Activated naive CD4-positive, alpha-beta T cell treated with anti-CD3 and anti-CD28 coated beads for 36 hours (primary cell): ENCODE measurements at places on chromosomes 5 and 9. TPM values are rescaled to one million over a fixed set of nuclear protein-coding genes. Genes with fewer than 3 reads are reported as not detected.

DNA sequence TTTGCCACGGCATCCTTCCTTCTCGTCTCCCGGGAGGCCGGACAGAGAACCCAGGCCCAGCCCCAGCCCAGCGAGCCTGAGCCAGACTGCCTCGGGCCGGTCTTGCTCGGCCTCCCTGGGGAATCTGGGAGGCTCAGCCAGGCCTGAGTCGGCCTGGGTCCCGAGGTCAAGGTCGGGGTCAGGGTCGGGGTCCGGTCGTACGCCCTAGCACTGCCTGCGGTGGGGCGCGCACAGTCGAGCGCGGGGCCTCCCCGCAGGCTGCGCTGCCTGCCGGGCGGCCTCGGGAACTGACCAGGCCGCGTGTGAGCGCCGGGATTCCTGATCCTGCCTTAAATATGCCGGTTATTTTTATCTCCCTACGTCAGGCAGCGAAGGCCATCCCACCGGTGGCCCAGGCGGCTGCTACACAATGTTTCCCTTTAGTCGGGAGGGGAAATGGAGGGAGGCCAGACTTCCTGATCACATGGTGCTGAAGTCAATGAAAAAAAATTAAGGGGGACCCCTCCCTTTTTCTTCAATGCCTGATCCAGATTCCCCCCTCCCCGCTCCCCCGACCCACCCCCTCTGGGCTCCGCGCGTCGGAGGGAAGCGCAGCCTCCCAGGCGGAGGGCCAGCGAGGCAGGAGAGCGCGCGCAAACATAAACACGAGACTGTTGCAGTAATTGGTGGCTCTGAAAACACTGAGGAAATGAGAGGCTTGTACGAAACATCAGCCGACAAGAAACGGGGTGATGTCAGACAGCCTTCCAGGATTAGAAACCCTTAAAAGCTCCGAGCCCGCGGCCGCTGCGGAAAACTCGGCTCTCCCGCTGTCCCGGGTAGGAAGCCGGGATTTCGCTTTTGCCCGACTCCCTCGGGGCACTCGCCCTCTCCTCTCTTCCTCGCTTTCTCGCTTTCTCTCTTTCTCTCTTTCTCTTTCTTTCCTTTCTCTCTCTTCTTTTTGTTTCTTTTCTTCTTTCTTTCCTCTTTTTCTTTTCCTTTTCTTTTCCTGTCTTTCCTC is 148.2 kb upstream of the KLF4 start:
- peak overlapping the region; percentile 13 for H3K4me3 ChIP-seq
- peak; percentile 11 for DNase-seq
- peaks cover 38% of the 10 kb centered on the region for H3K27me3 ChIP-seq

Gene PCAT7
- total RNA-seq, result not detected

GRCh38 chr5:111415053-111415452 is 97.3 kb downstream of the STARD4 start:
- H3K4me3 ChIP-seq, result no peak overlapping the region
- no peak overlapping the region for H3K27ac ChIP-seq
- H3K4me1 ChIP-seq, result peaks cover 6% of the 10 kb centered on the region
- H3K36me3 ChIP-seq, result peaks cover 25% of the 10 kb centered on the region
- no peaks in the 10 kb centered on the region for H3K27me3 ChIP-seq
- no peak for DNase-seq

Gene RALGPS1
- total RNA-seq, result 2.1 TPM

DNA sequence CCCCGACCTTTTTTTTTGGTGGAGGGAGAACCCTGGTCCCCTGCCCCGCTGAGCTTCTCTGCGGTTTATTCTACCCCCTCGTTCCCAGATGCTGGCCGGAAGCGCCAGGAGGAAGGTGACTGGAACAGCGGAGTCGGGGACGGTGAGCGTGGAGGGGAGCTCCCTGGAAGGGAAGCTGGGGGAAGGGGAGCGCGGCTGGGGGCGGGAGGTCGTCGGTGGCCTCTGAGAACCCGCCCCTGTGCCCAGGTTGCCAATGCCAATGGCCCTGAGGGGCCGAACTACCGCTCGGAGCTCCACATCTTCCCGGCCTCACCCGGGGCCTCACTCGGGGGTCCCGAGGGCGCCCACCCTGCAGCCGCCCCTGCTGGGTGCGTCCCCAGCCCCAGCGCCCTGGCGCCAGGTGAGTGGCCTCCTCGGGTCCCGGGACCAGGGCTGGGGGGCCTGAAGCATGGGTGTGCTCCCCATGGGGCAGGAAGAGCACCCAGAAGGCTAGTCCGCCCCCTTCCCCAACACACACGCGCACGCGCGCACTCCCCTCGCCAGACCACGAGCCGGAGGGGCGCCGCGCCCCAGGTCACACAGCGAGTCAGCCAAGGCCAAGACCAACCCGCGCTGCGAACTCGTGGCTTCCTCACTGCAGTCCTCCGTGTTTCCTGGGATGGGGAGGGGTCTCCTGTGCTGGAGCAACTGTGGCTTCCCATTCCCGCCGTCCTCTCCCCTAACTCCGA is 10.6 kb downstream of the MYOZ3 start:
- peak overlapping the region; percentile 74 for H3K4me3 ChIP-seq
- H3K36me3 ChIP-seq, result no peaks in the 10 kb centered on the region
- peak; percentile 23 for DNase-seq

Gene THBS4
- 1.1 TPM for total RNA-seq

DNA sequence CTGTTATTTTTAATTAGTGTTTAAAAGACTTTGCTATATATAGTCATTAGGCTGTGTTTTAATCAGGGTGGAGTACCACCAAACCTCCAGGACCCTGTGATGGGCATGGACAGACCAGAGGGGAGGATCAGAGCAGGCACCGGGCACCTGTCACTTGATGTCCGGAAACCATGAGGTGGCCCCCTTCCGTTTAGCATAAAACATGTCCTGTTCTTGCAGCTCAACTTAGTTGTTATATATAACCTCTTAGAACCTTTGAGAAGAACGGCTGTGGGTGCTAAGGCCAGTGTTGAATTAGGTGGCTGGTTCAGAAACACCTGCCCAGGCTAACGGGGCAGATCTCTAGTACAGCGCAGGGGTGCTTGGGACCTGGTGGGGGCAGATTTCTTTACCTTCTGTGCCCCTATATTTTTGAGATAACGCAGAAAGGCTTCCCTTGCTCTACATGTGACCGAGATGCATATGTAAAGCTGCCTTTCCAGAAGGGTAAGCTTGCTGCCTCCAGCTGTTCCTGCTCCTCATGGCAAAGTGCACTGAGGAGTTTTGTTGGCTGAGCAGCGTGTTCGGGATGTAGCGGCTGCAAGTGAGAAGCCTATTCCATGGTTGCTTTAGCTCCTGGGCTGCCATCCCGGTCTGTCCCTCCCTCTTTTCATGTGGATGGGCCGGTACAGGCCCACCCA is 255.5 kb downstream of the FANCC start:
- H3K27me3 ChIP-seq, result no peaks in the 10 kb centered on the region
- H3K4me3 ChIP-seq, result no peak overlapping the region
- no peak overlapping the region for H3K27ac ChIP-seq
- H3K4me1 ChIP-seq, result no peaks in the 10 kb centered on the region
- H3K36me3 ChIP-seq, result no peaks in the 10 kb centered on the region

Gene LHX2
- not detected for total RNA-seq

Gene SLC22A4
- total RNA-seq, result 1.9 TPM

Gene PKD2L2
- not detected for total RNA-seq

- no peaks in the 10 kb centered on the region for H3K4me1 ChIP-seq
- H3K27me3 ChIP-seq, result no peaks in the 10 kb centered on the region
- no peak overlapping the region for H3K27ac ChIP-seq
- H3K4me3 ChIP-seq, result no peak overlapping the region
- peaks cover 16% of the 10 kb centered on the region for H3K36me3 ChIP-seq
These were observed 134.7 kb downstream of the SEMA6A start for GRCh38 chr5:116439905-116440304.

GRCh38 chr5:150778517-150779396 is at the start of gene SMIM3:
TSS of gene SMIM3 (plus strand) at chr5:150778757. CDS start at chr5:150795441, 16,684 bp downstream.
- peak within 1 kb of the TSS; percentile 99 for H3K4me3 ChIP-seq
- H3K4me1 ChIP-seq, result peaks cover 48% of the 10 kb centered on the region
- H3K27ac ChIP-seq, result peak within 1 kb of the TSS; percentile 93
- peak; percentile 86 for DNase-seq
- peaks cover 22% of the 10 kb centered on the region for H3K36me3 ChIP-seq

- H3K27me3 ChIP-seq, result peaks cover 8% of the 10 kb centered on the region
- no peak overlapping the region for H3K4me3 ChIP-seq
- no peak for DNase-seq
- no peaks in the 10 kb centered on the region for H3K36me3 ChIP-seq
These were observed 314.4 kb upstream of the IRX4 start for GRCh38 chr5:2196989-2197619.

Gene COL5A1
- not detected for total RNA-seq

DNA sequence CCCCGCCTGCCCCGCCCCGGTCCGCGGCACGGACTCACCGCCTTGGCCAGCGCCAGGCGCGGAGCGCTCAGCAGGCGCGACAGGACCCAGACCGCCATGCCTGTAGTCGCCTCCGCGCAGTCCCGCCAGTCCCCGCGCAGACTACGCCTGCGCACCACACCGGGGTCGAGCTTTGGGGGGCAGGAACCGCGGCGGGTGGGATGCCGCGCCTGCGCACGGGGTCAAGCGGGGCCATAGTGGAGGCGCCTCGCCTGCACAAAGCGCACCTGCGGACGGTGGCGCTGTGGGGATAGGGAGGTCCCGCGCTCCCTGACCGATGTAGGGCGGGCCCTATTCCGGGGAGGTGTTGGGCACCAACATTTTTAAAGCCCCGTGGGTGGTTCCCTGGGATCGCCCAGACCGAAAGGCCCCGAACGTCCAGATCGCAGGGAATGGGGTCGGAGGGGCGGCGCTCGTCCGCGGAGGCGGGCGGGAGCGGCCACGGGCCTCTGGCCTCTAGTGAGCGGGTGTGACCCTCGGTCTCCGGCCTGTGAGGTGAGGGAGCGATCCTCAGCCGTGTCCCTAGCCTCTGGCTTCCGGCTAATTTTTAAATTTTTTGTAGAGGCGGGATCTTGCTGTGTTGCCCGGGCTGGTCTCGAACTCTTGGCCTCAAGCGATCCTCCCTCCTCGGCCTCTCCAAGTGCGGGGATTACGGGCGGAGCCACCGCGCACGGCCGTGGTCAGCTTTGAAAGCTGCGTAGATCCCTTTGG is 70.8 kb upstream of the LPCAT1 start:
- H3K4me1 ChIP-seq, result peaks cover 19% of the 10 kb centered on the region
- no peaks in the 10 kb centered on the region for H3K27me3 ChIP-seq
- peak overlapping the region; percentile 74 for H3K4me3 ChIP-seq
- DNase-seq, result peak; percentile 80
- no peaks in the 10 kb centered on the region for H3K36me3 ChIP-seq

DNA sequence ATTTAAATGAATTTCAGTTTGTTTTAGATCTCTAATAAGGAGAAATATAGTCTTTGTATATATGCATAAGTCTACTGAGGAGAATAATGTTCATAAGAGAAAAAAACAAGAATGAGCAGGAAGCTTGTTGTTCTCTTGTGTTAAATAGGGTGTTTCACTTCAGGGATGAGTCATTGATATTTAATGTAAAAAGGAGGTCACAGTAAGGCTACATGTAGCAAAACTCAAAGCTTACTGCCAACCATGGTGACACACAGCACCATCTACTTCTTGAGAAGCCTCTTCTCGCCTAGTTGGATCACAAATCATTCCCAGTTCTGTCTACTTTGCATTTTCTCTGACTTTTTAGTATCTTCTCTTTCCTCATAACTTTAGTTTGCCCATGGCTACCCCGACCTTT is 1466.0 kb upstream of the C9orf72 start:
- H3K27ac ChIP-seq, result no peak overlapping the region
- H3K27me3 ChIP-seq, result no peaks in the 10 kb centered on the region
- H3K4me3 ChIP-seq, result no peak overlapping the region

GRCh38 chr9:107546859-107547258 is 57.3 kb upstream of the KLF4 start:
- DNase-seq, result no peak
- H3K27ac ChIP-seq, result no peak overlapping the region
- peaks cover 5% of the 10 kb centered on the region for H3K4me1 ChIP-seq
- no peaks in the 10 kb centered on the region for H3K36me3 ChIP-seq
- H3K4me3 ChIP-seq, result no peak overlapping the region
- peaks cover 4% of the 10 kb centered on the region for H3K27me3 ChIP-seq

- no peak overlapping the region for H3K27ac ChIP-seq
- no peaks in the 10 kb centered on the region for H3K27me3 ChIP-seq
- no peaks in the 10 kb centered on the region for H3K36me3 ChIP-seq
- H3K4me1 ChIP-seq, result no peaks in the 10 kb centered on the region
- H3K4me3 ChIP-seq, result no peak overlapping the region
- DNase-seq, result peak; percentile 10
These were observed 188.7 kb downstream of the EBF1 start for GRCh38 chr5:158910782-158911692.

DNA sequence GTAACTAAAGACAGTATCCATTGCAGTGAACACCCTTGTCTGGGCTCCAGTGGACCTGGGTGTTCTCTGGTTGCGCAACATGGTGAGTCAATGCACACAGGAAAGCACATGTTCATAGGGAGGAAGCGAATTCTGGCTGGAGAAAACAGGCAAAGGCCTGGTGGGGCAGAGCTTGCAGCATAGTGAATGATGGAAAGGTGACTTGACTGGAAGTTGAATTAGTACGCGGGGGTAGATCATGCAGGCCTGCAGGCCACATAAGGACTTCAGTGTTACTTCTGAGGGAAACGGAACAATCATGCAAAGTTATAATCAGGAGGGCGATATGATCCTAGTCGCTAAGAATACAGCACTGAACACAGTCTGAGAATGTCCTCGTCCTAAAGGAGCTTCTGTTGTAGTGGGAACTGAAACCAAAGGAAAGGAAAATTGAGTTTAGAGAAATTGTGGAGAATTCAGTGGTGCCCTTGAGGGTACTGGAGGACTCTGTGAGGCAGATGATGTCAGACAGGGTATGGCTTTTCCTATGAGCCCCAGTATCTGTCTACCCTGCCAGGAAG is 71.9 kb upstream of the RANBP3L start:
- DNase-seq, result no peak
- H3K4me3 ChIP-seq, result no peak overlapping the region
- H3K27me3 ChIP-seq, result peaks cover 2% of the 10 kb centered on the region
- H3K36me3 ChIP-seq, result no peaks in the 10 kb centered on the region

Gene SLC28A3
- 0.33 TPM for total RNA-seq

Gene ZBTB34
- 4.2 TPM for total RNA-seq

DNA sequence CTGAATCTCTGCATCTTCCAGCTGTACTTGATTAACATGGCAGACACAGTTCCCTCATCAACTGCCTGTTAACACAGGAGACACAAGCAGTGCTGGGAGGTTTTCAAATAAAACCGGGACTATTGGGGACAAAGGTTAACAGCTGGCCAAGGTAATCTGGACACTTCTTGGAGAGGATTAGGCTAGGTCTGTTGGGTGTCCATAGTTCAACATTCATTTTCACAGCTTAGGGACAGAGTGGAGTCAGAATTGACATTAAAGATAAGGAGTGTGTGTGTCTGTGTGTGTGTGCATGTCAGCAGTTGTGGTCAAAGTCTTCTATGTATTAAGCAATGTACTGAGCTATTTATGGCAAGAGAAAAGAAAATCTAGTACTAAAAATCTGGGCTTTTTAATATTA is 216.2 kb downstream of the MED10 start:
- no peaks in the 10 kb centered on the region for H3K36me3 ChIP-seq
- no peak for DNase-seq
- no peaks in the 10 kb centered on the region for H3K4me1 ChIP-seq
- no peak overlapping the region for H3K27ac ChIP-seq

Gene TMEM215
- not detected for total RNA-seq

Gene CXCL14
- total RNA-seq, result not detected

DNA sequence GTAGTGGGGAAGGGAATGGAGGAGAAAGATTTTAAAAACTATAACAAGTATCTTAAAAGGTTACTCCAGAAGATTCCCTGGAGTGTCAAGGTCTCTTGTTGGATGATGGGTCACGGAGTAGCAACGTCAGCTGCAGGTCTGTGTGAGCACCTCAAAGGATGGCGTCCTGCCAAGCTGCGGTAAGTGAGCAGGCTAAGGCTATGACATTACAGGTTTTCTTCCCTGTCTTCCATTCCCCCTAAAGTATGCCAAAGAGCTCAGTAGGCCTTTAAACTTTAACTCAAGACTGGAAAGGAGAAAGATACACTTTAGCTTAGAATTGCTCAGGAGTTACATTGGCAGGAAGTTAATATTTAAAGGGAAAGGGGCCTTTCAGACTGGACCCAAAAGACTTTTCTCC is 17.5 kb downstream of the SPOCK1 start:
- no peaks in the 10 kb centered on the region for H3K4me1 ChIP-seq
- DNase-seq, result no peak
- no peaks in the 10 kb centered on the region for H3K27me3 ChIP-seq
- H3K27ac ChIP-seq, result no peak overlapping the region
- no peak overlapping the region for H3K4me3 ChIP-seq
